NB4 (cell line): ENCODE measurements at places on chromosomes 12 and 14.

- peak; percentile 77 for DNase-seq
Observed at GRCh38 chr14:100662879-100663760, 63.6 kb upstream of the DLK1 start.

GRCh38 chr14:24365600-24366412 is 2.2 kb upstream of the NFATC4 start:
- DNase-seq, result peak; percentile 94

GRCh38 chr14:57823015-57823660 is 42.8 kb downstream of the SLC35F4 start:
- no peak for DNase-seq

DNA sequence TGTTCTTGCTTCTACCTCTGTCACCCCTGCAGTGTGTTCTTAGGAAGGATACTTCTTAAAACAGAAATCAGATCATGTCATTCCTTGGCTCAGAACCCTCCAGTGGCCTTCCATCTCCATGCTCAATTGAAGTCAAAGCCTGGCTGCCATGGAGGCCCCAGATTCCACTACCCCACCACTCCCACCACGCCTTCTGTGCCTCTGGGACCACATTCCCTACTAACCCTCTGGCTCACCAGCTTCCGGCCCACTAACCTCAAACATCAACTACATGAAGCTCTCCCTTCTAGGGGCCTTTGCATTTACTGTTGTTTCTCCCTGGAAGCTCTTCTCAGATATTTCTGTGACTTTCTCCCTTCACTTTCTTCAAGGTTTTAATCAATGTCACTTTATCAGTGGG is 76.1 kb upstream of the REP15 start:
- DNase-seq, result no peak

DNA sequence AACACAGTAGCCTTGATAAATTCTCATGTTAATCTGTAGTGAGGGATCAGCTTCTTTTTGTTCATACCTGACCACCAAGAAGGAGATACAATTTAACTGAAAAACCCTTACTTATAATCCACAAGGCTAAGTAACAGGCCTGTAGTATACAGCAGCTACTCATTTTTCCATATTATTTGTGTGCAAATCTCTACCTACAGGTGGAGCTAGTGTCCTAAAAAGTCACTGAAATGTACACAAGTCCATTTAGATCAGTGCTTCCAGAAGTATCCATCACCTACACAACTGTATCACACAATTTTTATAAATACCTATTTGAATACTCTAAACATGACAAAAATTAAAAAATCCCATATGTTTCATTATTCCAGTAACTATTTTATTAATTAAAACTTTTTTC is 173.2 kb downstream of the SLC35F4 start:
- DNase-seq, result peak; percentile 47

DNA sequence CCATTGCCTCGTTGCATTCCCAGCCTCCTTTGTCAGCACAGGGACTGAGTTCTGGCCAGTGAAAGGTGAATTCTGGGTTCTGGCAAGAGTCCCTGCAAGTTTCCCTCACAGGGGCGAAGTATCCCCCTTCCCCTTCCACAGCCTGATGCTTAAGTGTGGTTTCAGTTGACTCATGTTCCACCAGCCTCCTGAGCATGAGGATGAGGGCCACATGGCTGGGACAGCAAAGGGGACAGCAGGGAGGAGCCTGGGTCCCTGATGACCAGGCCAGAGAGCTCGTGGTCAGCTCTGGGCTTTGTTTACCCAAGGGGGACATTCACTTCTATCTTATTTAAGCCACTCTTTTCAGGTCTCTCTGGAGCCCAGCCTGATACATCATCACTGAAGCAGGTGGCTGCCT is 36.5 kb downstream of the CACNA2D4 start:
- no peak for DNase-seq

DNA sequence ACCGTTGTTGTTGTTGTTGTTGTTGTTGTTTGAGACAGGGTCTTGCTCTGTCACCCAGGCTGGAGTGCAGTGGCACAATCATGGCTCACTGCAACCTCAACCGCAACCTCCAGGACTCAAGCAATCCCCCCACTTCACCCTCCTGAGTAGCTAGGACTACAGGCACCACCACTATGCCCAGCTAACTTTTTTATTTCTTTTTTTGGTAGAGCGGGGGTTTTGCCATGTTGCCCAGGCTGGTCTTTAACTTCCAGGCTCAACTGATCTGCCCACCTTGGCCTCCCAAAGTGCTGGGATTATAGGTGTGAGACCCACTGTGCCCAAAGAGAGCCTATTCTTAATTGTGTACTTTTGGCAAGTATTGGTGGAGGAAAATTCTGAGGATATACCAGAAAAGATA is 25.7 kb downstream of the MOK start:
- peak; percentile 40 for DNase-seq

DNA sequence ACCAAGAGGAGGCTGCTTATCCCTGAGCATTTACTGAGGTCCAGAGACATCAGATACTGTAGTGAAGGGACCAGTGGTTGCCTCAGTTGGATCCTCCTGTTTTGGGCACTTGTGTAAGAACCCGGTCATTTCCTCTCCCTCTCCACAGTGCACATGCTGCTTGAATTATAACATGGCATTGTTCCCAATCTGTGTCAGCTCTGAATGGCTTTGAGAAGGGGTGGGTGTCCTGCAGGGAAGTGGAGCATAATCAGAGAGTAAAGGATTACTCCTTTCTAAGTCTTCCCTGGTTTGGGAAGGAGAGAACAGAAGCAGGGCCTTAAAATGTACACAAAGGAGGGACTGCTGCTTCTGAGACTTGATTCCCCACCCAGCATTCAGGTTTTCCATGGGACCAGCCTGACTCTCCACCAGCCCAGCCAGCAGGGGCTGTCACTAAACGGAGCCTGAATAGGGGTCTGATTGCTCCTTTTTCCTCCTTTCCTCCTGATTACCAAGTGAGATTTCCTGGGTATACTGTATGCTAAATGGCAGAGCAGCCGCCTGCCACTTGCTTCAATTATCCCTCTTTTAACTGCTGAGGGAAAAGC is 78.4 kb downstream of the NRXN3 start:
- DNase-seq, result no peak

DNA sequence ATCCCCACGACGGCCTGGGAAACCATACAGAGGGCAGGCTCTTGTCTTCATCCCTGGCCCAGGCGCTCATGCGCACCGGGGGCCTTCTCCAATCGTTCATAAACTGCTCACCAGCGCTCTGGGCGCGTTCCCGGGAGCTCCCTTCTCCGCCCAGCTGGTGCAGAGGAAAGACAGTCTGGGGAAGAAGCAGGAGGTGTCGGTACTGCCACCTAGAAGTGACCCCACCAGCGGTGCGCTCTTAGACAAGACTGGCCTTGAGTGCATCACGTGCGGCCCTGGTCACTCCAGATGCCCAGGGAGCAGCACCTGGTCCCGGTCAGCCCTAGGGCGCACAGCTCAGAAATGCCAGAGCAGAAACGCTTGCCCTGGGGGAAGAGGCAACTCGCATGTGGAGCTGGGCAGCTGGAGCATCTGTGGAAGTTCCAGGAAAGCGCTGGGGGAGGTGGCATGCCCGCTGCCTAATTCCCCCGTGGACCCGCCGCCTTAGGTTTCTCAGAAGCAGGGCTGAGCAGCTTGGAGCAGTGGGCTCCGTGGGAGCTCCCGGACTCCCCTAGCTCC is 2.5 kb downstream of the GSC start:
- DNase-seq, result no peak

DNA sequence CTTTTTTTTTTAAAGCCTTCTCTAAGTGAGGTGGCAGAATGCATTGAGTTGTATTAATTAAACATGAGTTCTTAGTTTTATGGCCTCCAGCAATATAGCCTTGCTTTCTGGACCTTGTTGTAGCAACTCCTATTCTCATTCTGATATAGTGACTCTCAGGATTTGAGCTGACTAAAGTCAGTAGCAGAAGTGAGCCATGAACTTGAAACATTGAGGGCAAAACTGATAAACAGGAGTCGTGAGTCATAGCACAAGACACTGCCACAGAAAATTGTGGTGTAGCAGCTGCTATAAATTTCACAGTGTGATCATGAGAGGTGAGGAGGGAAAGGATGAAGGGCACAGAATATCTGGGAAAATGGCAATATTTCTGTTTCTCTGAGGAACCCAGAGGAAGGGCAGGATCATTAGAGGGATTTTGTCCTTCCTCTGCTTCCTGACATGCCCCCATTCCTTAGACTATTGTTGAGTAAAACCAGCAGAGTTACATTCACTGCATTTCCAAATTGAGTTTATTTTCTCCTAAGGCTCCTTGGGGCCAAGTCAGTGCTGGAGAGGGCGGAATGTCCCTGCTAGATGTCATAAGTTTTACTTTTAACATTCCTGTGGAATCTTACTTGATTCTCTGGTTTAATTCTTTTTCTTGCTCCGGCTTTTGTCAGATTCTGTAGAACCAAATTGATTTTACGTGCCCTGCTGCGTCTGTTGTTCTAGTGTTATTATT is 7.5 kb downstream of the KLRG1 start:
- DNase-seq, result peak; percentile 16

DNA sequence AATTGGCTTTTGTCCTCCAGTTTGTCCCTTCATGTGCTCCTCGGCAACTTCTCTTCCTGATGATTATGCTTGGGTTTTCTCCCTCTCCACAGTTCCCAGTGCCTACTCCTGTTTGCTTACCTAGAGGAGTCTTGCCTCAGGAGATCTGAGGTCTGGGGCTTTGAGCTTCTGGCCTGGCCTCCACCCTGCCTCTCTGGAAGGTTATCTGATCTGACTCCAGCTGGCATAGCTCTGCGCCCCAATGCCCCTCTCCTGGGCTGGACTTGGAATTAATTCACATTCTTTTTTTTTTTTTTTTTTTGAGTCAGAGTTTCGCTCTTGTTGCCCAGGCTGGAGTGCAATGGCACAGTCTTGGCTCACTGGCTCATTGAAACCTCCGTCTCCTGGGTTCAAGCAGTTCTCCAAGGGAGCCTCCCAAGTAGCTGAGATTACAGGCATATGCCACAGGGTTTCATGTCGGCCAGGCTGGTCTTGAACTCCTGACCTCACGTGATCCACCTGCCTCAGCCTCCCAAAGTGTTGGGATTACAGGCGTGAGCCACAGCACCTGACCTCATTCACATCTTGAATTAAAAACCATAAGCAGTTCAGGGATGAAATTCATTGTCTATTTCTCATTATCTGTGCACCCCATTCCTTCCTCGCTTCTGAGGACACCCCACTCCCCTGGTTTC is 33.5 kb downstream of the CFL2 start:
- no peak for DNase-seq

- DNase-seq, result no peak
Observed at GRCh38 chr14:70472253-70473159, 20.5 kb downstream of the ADAM21 start.

DNA sequence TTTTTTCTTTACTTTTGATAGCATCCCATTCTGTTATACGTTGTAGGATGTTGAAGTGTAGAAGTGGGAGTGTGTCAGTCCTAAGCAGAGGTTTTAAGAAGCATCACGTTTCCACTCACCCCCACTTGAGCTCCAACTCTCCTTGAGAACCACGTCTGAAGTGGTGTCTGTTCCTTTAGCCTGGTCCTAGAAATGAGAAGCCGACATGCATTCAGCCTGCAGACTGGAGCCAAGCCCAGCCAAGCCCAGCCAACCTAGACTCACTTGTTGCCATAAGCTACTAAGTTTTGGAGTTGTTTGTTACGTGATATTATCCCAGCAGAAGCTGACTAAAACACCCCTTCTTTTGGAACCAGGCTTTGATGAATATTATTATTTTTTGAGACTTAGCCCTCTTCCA is 4.4 kb upstream of the ELK3 start:
- no peak for DNase-seq

- no peak for DNase-seq
Observed at GRCh38 chr14:49959822-49960408, 67.0 kb downstream of the ARF6 start.

DNA sequence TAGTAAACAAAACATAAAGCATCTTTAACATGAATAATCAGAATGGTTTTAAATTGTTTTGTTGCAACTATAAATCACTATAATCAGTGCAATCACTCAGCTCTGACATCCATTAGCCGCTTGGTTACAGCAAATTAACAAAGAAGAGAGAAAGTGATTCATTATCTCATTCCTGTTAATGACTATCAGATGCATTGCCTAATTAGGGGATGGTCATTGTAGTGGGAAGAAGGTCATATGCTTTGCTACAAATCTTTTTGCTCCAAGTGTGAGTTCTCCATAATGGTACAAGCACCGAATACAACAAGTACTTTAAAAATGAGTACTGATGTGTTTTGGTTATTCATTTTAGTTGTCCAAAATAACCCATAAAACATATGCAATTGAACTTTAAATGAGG is 272.0 kb downstream of the AKAP6 start:
- DNase-seq, result no peak
